ENCODE measurements at places on chromosomes 11 and 22.
A peak's percentile ranks its signal among the peaks of the same experiment; 100 is the strongest.

DNA sequence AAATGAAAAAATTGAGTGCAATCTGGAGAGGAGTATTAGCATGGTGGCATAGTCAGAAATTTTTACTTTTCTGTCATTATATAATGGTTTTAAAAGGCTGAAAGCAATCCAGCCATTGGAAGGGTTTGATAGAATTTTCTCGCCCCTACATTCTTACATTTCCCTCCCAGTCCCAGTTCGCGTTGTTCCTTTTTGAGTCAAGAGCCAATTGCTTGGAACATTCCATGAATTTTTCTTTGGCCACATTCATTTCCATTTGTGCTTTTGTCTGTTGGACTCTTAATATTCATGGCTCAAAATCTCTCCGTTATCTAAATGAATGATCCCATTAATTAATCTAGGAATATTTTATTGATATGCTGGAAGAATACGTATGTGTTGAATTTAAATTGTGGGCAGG, 66.0 kb downstream of the GRK3 start:
- peak; percentile 14 for DNase-seq

DNA sequence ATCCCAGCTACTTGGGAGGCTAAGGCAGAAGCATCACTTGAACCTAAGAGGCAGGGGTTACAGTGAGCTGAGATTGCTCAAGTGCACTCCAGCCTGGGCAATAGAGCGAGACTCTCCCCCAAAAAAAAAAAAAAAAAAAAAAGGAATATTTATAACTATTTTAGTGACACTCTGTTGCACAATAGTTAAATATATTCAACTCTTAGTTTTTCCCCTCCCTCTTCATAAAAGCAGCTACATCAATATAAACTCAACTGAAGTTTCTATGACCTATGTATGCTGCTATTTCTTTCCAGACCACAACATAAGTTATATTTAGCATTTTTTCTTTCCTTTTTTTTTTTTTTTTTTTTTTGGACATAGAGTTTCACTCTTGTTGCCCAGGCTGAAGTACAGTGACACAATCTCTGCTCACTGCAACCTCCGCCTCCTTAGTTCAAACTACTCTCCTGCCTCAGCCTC, 19.2 kb downstream of the CELF1 start:
- peak; percentile 79 for DNase-seq

- DNase-seq, result no peak
Measured at GRCh38 chr11:3207526-3208189, 11.0 kb downstream of the MRGPRG start.

DNA sequence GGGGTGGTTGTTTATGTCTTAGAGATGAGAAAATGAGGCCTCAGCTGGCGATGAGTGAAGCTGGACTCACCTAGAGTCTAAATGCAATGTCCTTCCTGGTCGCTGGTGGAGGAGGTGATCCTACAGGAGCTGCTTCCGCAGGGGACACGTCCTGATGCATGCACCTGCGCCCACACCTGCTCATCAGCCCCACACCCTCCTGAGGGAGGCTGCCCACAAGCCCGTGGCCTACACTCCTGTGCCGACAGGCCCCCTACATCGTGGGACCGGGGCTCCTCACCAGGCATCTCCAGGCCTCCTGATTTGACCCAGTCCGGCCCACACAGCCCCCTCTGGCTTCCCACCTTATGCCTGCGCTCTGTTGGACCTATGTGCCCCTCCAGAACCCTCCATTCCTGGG, 857.2 kb downstream of the TBC1D22A start:
- DNase-seq, result no peak

DNA sequence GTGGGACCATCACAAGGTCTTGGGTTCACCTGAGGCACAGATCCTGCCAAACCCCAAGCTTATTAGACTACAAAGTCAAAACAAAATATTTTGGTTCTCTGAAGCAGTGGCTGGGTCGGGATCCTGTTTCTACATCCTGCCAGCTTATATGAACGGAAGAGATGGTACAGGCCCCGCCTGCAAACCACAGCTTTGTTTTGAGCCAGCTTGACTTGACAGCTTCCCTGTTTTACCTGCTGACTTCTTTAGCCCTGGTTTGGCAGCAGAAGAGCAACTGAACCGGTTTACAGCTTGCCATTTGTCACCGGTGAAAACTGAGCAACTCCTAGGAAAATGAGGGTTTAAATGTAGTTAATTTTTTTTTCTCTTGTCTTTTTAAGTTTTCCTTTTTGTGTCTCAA, 11.4 kb downstream of the PACS1 start:
- no peak for DNase-seq

DNA sequence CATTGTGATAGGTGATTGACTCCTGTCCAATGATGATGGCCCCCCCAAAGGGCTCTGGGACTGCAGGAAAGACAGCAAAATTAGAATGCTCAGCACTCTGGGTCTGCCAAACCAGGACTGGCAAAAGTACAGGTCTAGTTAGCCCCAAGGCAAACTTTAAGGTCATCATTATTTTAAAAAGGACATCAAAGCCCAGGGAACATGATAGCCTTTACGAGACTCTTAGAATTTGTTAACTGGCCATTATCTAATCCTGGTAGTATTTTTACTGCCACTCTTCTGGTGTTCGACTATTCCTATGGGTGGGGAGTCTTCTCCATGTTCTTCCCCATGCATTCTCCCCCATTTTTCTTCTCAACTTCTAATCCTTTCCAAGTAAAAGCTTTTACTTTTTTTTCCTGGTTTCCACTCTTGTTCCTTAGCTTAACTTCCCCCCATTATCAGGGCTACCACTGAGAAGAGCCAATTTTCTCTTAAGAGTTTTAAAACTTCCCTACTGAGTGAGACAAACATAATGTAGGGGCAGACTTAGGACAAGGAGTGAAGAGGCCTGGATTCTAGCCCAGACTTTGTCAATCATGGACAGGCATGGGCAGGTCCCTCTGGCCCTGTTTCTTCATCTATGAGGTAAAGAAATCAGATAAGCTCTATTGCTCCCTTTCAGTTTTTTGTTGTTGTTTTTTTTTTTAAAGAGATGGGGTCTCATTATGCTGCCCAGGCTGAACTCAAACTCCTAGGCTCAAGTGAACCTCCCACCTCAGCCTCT, 7.1 kb downstream of the DDB1 start:
- DNase-seq, result peak; percentile 75

GRCh38 chr11:57116654-57117053, 65.1 kb upstream of the LRRC55 start:
- DNase-seq, result peak; percentile 58

DNA sequence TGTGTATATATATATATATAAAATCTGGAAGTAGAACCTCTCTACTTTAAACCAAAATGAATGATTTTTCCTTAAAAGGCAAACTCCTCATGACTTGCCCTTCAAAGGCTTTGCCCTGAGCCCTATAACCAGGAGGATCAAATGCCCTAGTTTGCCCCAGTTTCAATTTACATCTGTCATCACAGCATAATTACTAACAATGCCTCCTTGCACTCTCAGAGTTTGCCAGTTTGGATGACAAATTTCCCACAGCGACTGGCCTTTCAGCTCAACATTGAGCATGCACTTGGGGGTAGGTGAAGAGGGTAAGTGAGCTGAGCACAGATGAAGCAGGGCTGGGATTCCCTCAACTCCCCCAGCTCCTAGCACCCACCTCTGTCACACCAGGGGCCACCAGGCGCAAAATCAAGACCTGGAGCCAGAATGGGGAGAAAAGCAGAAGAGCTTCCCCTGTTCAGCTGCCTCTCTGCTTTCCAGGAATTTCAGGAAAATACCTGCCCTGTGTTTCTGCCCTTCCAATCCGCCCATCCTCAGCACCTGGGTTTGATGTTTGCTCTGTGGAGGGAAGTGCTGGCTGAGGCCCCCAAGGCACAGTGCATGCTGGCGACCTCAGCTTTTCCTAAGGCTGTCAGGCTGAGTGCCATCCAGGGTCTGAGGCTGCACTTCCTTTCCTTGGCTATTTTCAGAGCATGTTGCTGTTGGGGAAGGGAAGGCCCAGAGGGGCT, 67.5 kb downstream of the ADAMTS15 start:
- DNase-seq, result no peak

DNA sequence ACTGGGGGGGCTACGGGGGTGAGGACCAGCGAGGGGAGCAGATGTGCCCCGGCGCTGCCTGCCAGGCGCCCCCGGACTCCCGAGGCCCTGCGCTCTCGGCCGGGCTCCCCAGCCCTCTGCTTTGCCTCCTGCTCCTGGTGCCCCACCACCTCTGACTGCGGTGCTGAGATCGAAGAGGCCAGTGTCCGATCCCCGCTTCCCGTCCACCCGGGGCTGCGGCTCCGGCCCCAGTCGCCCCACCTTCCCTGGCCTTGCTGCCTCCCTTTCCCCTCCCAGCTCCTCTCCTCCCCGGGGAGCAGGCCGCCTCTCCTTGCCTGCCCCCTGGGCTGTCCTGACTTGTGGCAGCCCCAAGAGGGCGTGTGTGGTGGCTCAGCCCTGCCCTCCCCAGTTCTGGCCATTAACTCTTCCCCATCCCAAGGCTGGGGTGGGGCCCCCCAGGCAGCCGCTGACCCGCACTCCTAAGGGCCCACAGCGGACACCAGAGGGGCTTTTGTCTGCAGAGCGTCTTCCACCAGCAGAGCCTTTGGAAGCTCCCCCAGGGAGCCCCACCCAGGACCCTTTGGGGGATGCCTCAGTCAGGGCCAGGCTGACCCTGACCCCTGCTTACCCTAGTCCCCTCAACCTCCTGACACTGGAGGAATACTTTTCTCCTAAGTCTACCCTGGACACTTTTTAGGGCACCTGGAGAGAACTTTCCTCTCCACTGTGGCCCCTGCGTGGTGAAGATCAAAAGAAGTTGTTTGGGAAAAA, 16.6 kb downstream of the RTN4RL2 start:
- DNase-seq, result no peak

DNA sequence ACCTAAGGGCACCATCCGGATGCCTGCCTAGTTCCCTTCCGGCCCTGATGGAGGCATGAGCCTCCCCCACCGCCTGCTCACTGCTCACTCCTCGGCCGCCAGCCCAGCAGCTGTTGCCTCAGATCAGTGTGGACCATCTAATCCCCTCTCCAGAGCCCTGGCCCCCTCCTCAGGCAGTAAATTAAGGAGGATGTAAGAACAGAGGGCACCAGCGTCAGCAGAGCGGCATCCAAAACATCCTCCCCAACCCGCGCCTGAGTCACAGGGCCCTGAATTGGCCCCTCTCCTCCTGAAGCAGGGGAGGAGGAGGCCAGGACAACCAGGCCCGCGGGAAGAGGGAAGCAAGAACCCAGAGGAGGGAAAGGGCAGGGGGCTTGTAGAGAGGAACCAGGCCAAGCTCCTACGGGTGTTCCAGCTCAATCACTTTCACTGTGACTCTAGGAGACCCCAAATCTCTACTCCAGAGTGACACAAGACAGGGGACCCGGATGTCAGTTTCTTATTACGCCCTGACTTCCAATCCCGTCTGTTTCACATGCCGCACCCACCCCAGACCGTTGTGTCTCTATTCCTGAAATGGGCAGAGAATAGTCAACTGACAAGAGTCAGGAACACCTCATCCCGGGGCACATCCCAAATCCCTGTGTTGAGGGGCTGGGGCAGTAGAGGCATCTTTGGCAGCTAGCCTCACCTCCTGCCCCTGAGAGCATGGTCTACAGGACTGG, 31.3 kb upstream of the MYOD1 start:
- no peak for DNase-seq

DNA sequence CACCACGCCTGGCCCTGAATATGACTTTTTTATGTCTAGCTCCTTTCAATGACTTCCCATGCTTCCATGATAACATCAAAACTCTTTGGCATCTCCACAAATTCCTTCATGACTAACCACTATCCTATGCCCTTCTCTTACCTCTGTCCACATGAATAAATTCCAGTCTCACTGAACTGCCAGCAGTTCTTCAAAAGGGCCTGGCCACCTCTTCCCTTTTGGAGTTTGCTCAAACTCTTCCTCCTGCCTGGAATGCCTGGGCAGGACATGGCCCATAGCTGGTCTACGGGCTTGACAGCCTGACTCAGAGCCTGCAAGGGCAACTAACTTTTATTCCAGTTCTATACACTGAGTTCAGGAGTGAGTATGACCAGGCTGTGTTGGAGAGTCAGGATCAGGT, 41.8 kb upstream of the ZBTB16 start:
- DNase-seq, result no peak

DNA sequence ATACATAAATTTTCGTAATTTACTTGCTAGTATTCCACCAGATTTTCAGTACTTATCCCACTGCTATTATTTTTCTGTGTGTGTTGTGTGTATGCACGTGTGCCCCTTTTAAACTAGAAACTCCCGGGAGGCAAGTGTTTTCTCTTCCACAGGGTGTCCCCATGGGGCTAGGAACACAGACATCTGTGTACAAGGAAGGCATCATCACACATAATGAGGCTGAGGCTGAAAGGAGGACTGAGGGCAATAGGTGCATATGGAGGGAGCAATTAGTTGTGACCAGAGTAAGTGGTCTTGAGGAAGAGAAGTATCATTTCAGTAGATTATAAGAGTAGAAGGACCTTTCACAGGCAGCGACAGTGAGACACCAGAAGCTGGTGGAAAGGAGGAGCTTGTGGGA, 2.1 kb upstream of the DPAGT1 start:
- DNase-seq, result no peak

Data from fibroblast of the aortic adventitia (primary cell).